ENCODE measurements at places on chromosomes 3 and 15. TPM values are rescaled to one million over a fixed set of nuclear protein-coding genes. Genes with fewer than 3 reads are reported as not detected.

The CIDEC gene
- total RNA-seq = not detected

The P2RY14 gene
- total RNA-seq = 4.9 TPM

The NECTIN3 gene
- 106 TPM for total RNA-seq

The SAMMSON gene
- 1.2 TPM for total RNA-seq
